ENCODE measurements at places on chromosomes 4 and X.
A peak's percentile ranks its signal among the peaks of the same experiment; 100 is the strongest.

DNA sequence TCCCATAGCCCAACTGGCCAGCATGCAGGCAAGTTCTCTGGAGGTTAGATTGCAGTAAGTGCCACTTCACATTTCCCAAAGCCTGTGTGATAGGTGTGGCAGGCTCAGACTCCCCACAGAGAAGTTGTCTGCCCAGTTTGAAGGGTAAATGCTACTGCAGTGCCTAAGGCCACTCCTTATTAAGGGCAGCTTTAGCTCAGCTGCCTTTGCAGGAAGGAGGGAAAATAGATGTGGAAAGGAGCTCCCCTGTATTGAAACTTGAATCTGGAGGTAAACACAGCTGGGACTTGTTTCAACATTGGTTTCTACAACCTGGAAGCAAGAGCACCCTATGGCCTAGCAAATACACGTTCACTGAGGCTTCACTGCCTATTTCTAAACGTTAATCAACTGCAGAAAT lies 22.4 kb downstream of the NEXMIF start:
- no peak for DNase-seq

DNA sequence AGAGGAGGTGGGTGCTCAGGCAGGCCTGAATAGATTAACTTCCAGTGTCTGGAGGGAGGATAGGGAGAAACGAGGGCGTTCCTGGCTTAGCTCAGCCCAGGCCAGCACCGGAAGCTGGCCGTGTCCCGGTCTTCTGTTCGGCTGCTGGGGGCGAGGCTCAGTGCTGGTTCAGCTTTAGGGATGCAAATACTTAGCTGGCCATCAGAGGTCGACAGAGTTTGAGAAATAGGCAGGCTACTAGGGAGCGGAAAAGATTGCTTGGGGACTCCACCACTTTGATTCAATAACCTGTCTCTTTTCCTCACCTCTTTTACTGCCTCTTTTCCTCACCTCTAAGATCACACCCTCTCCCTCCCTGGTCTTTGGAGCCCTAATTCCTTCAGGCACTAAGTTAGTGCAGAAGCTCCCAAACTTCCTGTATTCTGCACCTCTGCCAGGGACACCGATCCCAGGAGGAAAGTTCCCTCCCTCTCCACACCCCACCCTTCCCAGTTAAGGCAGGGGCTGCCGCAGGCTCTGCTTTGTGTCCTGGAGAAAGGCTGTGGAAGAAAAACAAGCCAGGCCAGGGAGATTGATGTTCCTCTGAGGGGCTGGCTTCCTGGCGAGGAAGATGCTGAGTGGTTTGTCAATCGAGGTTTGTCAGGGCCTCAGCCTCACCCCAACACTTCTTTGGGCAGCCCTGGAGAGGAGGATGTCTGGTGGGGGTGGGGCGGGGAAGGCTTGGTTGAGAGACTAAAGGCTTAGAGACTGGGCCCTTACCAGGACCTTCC lies 6.0 kb upstream of the EFNB1 start:
- peak; percentile 66 for DNase-seq

GRCh38 chrX:53715346-53715924 lies 28.9 kb upstream of the HUWE1 start:
- no peak for DNase-seq

GRCh38 chr4:141853091-141853764 lies 216.8 kb downstream of the IL15 start:
- no peak for DNase-seq

GRCh38 chr4:118941799-118942198 lies 53.1 kb downstream of the SYNPO2 start:
- DNase-seq, result no peak

DNA sequence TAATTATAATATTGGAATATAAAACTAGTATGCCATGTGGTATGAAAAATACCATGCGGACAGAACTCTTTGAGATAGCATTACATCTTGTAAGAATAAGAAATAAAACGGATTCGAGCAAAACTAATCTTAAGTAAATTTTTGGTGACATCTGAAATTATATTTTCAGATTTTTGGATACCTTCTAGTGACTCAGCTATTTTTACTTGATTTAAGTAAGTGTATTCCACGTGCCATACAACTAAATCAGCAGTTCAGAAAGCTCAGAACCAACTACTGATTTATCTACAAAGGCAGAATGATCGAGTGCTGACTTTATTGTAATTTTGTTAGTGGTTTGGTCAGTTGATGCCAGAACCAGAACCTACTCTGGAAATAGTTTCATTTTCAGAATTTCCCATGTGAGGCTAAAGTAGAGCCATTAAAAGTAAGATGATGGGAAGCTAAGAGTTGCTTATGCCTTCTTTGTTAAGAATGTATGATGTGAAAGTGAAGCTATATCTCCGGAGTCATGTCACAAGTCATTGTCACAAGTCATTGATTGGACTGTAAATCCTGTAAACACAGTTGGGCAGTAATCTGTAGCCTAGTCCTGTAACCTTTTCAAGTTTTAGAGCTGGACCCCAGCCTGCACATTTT lies 4.0 kb downstream of the ING2 start:
- DNase-seq, result no peak

DNA sequence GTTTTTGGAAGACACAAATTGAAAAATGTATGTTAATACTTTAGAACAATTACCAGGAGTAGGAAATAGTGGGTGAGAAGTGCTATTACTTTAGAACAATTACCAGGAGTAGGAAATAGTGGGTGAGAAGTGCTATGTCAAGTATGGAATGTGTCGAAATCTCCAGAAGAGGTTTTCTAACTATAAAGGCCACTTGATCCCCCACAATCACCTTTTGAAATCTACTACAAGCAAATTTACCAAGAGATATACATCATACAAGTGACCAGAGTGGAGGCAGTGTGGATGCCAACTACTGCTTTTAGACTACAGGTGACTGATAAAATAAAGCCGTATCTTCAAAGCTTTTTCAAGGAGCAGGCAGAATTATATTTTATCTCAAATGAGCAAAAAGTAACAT lies 43.1 kb downstream of the MAB21L2 start:
- no peak for DNase-seq

GRCh38 chr4:37891260-37892159 lies 626 bp downstream of the TBC1D1 start:
- DNase-seq, result peak; percentile 46

- DNase-seq, result no peak
These were observed 65.5 kb upstream of the SLC34A2 start for GRCh38 chr4:25590171-25590570.

DNA sequence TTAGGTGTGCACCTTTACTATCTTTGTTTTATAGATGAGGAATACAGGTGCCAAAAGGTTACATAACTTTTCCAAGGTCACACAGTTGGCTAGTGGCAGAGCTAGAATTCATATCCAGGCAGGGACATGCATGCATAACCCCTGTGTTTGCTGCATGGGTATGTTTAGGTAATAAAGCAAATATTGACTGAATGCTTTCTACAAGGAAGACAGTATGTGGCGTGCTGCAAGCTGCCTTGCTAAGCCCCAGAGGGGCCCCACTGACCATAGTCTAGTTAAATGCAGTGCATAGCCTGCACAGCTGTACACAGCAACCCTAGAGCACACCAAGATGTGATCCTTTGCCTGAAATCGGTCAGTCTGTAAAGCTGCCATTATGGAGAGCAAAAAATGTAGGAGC lies 320.5 kb upstream of the IGFBP7 start:
- DNase-seq, result no peak

DNA sequence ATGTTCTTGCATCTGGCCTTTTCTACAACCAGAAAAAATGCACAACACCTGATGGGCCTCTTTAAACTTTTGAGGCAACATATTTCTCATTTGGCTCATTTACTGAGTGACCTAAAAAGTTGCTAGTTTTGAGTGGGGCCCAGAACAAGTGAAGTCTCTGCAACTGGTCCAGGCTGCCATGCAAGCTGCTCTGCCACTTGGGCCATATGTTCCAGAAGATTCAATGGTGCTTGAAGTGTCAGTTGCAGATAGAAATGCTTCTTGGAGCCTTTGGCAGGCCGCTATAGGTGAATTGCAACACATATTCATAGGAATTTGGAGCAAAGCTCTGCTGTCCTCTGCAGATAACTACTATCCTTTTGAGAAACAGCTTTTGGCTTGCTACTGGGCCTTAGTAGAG lies 66.4 kb upstream of the RLIM start:
- DNase-seq, result no peak

GRCh38 chr4:148845609-148846008 lies 403.4 kb upstream of the NR3C2 start:
- DNase-seq, result no peak

DNA sequence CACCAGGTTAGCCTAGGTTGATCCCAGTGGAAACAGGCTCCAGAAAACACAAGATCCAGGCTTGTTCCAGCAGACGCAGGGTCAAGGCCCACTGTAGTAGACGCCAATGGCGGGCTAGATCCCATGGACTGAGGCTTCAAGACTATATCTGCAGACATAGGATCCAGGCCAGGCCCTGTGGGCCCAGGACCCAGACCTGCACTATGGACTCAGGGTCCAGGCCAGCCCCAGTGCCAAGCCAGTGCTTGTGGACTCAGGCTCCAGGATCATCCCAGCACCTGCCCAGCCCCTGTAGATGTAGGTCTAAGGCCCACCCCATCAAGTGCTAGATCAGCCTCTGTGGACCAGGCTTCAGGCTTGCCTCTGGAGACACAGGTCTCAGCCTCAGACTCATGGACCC lies 300.9 kb downstream of the CHIC1 start:
- DNase-seq, result no peak

DNA sequence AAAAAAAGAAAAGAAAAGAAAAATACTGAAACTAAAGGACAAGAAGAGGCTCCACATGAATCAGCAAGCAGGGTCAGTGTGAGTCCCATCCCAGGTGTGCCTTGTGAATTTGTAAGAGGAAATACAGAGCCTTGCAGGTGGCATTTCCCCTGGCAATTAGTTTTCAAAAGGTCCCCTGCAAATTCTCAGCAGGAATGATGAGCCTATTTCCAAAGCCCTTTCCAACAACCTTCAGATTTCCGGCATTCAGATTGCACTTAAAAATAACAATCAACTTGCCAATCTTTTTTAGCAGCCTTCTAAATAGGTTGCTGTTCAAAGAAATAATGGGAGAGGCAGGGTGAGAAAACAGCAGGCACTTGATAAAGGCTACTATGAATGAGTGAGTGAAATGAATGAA lies 66.4 kb upstream of the OR13H1 start:
- DNase-seq, result peak; percentile 55

GRCh38 chr4:112288455-112288854 lies 2.8 kb upstream of the TIFA start:
- DNase-seq, result no peak

DNA sequence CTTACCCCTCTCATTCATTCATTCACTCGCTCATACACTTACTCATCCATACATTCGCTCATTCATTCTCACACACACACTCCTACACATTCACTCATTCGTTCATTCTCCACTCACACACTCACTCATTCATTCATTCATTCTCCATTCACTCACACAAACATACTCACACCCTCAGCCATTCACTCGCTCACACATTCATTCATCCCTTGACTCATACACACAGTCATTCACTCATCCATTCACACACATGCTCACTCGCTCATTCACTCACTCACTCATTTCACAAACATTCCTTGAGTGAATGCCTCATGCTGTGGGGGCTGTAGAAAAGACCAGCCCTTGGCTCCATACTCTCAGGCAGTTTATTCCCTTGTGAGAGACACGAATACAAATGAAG lies 151.1 kb upstream of the MAMLD1 start:
- no peak for DNase-seq

DNA sequence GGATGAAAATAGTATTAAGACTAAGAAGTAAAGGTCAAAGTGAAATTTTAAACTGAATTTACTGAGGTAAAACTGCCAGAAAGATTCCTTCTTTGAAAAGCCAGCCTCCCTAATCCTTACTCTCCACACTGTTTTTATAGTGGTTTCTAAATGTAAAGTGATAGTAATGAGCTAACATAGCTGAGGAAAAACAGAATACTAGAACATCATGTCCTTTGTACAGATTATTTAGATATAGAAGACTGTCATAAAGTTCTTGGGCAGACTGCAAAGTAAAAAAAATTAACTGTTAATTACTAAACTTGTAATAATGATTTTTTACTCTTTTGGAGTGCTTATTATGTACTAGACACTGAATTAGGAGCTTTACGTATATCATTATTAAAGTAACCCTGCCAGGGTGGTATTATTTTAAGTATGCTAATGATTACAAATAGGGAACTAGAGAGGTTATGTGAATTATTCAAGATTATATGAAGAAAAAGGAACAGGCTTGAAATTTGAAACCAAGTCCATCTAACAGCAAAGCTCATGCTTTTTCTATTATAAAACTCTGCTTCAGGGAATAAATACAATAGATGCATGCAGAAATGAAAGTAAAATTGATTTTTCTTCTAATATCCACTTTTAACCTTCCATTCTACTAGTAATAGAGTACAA lies 150.5 kb downstream of the TBCK start:
- DNase-seq, result no peak

DNA sequence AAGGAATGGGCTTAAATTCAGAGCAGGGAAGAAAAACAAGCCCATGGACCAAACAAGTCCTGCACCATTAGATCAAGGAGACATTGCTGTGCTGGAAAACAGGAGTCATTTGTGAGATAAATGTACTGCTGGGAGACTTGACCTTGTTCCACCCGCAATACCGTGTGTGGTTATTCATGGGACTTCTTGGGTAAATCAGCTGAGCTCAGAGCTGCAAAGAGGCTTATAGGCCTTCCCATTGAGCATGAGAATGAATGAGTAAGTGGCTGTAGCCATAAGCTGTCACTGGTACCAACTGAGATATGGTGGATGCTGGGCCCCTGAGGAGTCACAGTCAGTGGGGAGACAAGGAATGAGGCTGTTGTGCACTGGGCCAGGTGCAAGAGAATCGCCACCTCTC lies 2.3 kb upstream of the CYTL1 start:
- DNase-seq, result peak; percentile 18

- no peak for DNase-seq
These were observed 32.9 kb upstream of the DKK2 start for GRCh38 chr4:107069049-107069448.

DNA sequence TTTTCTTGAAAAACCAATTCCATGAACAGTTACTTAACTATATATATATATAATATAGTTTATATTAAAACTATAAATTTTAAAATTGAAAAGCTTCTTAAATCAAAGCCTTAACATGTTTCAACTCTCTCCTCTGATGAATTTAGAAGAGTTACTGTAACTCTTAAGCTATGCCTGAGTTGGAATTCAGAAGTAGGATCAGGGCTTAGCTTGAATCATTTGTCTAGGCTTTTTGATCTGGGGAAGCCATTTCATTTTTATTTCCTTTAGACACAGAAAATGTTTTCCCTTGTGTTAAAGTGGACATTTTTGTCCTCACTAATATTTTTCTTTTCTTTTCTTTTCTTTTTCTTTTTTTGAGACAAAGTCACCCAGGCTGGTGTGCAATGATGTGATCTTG lies 40.4 kb upstream of the PDLIM5 start:
- no peak for DNase-seq

- no peak for DNase-seq
These were observed 168.8 kb upstream of the FRG1 start for GRCh38 chr4:189771696-189772361.

- DNase-seq, result no peak
These were observed 67.7 kb downstream of the PPARGC1A start for GRCh38 chr4:23822181-23822580.

- DNase-seq, result no peak
These were observed 44.5 kb downstream of the SORCS2 start for GRCh38 chr4:7236847-7237246.

GRCh38 chrX:67780694-67781109 lies 236.9 kb downstream of the AR start:
- no peak for DNase-seq

- DNase-seq, result no peak
These were observed 67.1 kb upstream of the GUCY1A1 start for GRCh38 chr4:155599596-155599995.
